ENCODE measurements at places on chromosomes 3 and 15. TPM values are rescaled to one million over a fixed set of nuclear protein-coding genes. Genes with fewer than 3 reads are reported as not detected.

DNA sequence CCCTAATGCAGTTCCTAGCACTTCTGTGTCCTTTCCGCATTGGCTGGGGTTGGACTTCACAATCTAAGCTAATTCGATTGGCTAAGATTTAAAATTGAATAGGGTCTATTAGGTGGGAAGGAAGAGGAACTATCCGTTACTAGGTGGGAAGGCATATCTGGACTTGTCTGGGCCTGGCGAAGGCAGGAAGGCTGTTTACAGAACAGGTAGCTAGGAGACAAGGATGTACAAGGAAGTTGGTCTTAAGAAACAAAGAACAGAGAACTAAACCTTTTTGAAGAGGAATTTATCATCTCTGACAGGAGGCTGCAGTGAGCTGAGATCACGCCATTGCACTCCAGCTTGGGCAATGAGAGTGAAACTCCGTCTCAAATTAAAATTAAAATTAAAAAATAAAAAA lies 17.3 kb upstream of the ATG7 start:
- no peaks in the 10 kb centered on the region for H3K36me3 ChIP-seq
- no peak overlapping the region for H3K27ac ChIP-seq
- no peaks in the 10 kb centered on the region for H3K4me1 ChIP-seq

- DNase-seq = no peak
- H3K27ac ChIP-seq = peak overlapping the region; percentile 81
- H3K4me1 ChIP-seq = peaks cover 25% of the 10 kb centered on the region
- H3K4me3 ChIP-seq = no peak overlapping the region
- H3K27me3 ChIP-seq = no peaks in the 10 kb centered on the region
- H3K36me3 ChIP-seq = peaks cover 20% of the 10 kb centered on the region
These were observed 10.7 kb upstream of the TRAK1 start for GRCh38 chr3:42080453-42080872.

The CSTA gene
- not detected for total RNA-seq

The KPNA4 gene
- 52.2 TPM for total RNA-seq

The TRIM42 gene
- not detected for total RNA-seq
